Stimulated activated CD4-positive, alpha-beta T cell treated with anti-CD3 and anti-CD28 coated beads, TNF-alpha, amount 100 ng/mL, for 4 hours (primary cell): ENCODE measurements at places on chromosomes 7 and 10.

DNA sequence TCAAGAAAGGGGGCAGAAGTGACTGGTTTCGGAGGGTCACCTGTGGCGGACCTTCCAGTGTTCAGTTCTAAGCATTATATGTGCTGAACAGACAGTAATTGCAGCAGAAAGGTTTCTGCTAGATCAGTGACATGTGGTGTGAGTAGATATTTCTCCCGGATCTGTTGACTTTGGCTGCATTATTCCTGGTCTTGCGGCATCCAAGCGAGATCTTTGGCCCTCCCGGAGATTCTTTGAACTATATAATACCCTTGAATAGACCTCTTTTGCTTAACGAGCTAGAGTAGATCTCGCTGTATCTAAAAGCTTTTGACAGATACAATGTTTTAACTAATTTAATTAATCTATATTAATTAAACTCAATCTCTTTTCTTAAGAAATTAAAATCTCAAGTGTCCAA, 99.8 kb downstream of the PTN start:
- no peak for DNase-seq

DNA sequence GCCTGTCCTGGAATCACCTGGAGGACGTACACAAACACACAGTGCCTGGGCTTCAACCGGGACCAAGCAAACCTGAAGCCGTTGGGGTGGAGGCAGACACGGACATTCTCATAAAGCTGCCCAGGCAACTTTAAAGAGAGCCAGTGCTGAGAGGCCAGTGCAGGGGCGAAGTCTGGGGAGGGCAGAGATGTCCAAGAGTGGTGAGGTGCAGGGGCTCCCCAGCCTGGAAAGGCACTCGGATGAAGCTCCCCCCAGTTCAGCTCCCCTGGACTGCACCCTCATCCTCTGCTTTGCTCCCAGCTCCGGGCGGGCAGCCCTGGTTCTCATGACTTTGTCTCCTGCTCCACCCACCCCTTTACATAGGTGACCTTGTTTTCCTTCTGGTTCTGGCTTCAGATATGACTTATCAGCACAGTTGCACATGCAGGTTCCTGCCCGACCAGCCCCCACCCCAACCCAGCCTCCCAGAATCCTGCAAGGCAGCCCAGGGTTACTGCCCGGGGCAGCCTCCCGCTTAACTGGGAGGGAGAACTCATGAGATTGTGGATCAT, 60.8 kb upstream of the EEPD1 start:
- no peak for DNase-seq

DNA sequence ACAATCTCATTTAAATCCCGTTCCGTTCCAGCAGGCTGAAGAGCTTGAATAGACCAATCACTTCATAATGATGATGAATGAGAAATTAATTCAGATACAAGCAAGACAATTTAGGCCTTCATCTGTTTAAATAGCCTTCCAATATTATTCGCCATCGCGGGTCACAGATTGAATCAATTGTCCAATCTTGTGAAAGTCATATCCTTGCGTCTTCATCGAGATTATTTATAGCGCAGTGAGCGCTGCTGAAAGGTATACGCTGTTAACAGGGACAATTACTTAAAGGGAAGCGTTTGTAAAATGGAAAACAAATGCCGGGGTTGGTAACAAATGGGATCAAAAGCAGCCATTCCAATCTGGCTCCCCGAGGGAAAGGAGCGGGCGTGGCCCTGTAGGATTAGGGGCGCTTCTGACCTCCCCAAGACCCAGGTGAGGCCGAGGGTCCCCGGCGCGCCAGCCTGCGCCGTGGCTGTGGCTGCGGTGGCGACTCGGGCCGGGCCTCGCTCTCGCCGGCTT, 8.6 kb downstream of the EVX1 start:
- no peak for DNase-seq

- DNase-seq: no peak
These were observed 131.8 kb downstream of the TES start for GRCh38 chr7:116342125-116342524.

GRCh38 chr7:124566583-124566982, 199.0 kb downstream of the GPR37 start:
- DNase-seq: no peak

DNA sequence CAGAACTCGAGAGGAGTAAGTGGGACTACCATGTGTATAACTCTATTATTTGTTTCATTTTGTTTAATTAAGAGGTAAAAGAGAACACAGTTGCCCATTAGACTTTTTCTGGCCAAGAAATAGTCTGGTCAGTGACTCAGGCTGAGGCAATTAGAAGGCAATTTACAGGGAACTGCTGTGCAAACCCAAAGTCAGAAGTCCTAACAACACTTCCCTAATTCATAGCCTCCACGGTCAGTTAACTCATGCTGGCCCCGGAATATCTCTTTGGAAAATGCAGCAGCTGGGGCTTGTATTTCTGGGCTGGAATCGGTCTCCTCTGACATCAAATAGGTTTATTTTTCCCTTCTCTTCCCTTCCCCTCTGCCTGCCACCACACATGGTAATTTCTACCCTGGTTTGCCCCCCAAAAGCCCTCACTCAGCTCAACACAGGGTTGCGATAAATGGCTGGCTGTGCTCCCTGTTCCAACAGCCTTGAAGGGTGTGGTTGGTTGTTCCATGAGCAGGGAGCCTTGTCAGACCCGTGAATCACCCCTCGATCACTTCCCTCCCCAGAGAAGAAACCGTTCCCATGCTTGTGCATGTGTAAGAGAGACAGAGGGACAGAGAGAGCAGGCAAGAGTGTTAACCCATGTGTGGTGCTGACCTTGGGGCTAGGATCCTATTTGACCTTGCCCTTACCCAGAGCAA, 5.3 kb downstream of the SH3PXD2A start:
- no peak for DNase-seq

GRCh38 chr7:24970676-24971075, 9.3 kb downstream of the OSBPL3 start:
- DNase-seq: no peak

DNA sequence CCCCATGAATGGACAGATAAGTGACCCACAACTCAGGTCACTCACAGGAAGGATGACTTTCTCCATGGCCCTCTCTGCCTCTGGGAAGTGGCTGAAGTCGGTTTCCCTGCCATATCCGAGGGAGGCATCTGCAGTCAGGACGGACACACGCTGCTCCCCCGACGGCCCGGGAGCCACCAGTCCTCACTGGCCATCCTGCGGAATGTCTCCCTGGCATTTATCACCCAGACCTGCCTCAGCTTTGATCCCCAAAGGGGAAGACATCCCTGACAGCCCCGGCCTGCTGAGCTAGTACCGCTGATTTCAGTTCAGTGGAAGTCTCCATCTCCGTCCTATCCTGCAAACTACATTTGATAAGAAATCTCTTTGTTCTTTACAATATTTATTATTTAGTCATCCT, 339.5 kb upstream of the MKI67 start:
- no peak for DNase-seq

GRCh38 chr10:34479520-34480179, 335.4 kb downstream of the PARD3 start:
- DNase-seq: no peak

DNA sequence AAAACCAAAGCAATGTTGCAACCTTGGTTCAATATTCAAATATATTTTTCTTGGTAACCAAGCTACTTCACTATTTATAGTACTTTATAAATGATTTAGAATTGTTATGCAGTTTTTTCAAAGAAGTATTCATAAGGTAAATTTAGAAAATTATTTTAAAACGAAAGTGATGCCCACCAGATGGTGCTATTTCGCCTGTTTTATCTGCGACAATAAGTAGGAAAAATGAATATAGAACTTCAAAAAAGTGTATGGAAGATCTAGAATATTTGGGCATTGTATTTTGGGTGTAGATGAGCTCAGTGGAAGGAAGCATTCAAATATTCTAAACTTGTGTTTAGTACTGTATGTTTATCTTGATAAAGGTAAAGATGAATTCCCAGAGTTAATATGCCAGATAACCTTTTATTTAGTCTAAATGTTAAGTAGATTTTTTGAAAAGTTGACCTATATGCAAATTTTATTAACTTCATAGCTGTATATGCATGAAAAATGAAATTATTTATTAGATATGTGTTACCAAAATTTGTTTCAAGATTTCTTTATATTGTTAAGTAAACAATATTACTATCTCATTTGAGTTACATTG, 93.2 kb downstream of the ADK start:
- no peak for DNase-seq

DNA sequence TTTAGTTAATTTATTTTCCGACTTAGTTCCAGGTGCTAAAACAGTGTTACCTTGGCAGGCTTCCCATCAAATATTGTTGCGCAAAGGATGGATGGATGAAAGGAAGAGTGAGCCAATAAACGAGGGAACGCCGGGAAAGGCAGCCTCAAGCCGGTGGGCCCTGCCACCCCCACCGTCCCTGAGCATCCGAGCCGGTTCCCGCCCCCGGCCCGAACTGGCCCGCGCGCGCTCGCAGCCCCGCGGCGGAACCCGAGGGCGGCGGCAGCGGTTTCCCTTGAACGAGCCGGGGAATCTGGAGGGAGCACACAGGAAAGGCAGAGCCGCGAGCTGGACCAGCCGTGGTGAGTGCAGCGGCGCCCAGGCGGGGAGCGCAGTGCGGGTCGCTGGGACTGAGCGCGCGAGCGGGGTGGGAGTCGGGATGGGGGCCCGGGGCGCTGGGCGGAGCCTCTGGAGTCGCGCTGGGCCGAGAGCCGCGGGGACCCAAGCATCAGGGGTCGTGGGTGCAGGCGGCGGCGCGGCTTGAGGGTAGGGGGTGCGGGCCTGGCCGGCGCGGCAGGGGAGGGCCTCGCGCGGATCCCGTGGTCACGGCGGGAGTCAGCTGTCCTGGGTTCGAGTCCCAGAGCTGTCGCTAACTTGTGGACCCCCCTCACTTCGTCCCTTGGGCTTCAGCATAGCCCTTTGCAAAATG, at the start of gene AGK:
Gene AGK (plus strand): TSS at position 317 of the 688 bp plus-strand sequence. CDS start 4,057 bp downstream, outside the sequence.
- DNase-seq: peak; percentile 58

DNA sequence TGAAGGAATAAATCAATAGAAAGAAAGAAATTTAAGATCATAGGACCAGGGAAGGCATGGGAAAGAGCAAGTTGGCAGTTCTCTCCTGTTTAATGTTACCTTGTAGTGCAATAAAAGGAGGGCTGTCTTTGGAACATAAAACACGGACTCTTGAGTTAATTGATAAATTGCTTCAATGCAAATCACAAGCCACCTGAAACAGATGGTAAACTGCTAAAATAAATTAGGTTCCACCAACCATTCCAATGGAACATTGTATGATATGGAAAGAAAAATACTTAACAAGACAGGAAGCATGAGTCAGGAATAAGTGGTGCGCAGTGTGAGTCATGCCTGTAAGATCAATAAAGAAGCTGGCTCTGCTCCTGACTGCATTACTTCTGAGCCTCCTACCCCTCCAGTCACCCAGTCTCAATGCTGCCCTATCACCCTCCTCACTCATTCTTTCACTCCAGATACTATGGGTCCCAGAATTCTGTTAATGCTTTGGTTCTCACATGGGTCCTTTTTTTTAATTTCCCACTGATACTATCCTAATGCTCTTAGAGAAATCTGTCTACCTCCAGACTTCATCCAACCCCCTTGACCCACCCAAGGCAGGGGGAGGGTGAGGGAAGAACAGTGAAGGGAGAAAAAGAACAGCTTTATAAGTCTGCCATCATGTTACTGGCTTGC, 78.9 kb downstream of the LRRC17 start:
- DNase-seq: no peak

GRCh38 chr7:31707089-31707488, 20.1 kb downstream of the PPP1R17 start:
- no peak for DNase-seq

- no peak for DNase-seq
These were observed 40.7 kb downstream of the SGMS1 start for GRCh38 chr10:50582766-50583762.

DNA sequence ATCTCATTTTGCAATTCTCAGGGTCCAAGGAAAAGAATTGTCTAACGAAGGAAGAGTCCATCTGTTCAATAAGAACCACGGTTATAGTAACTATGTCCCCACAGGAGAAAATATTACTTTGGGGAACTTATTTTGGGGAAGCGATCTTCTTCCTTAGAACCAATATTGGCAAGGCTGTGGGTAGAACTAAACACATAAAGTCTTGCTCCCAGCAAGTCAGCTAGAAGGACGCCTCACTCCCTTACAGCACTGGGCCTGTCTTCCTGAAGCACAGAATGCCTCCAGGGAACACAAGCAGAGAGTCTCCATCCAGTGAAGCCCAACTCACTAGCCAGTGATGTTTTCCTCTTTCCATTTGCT, 30.2 kb downstream of the C10orf71 start:
- no peak for DNase-seq

- DNase-seq: no peak
These were observed 226.4 kb downstream of the TWIST1 start for GRCh38 chr7:18890885-18891621.
